HFFc6 (cell line): ENCODE measurements at places on chromosomes 7 and 10. TPM values are rescaled to one million over a fixed set of nuclear protein-coding genes. Genes with fewer than 3 reads are reported as not detected.

GRCh38 chr10:53079283-53079682 lies 306.7 kb upstream of the MBL2 start:
- no peak for DNase-seq

PIK3AP1 gene
- 0.05 TPM in 1 of 3 replicates, not detected in the others for total RNA-seq

ANKRD16 gene
- 4.8 to 5.2 TPM (median 5.1 TPM) in 3 replicates for total RNA-seq

GRCh38 chr7:127776776-127777386 lies 124.9 kb downstream of the SND1 start:
- DNase-seq = peak; percentile 90
